PC-9 (cell line): ENCODE measurements at places on chromosomes 4 and X.
A peak's percentile ranks its signal among the peaks of the same experiment; 100 is the strongest.

DNA sequence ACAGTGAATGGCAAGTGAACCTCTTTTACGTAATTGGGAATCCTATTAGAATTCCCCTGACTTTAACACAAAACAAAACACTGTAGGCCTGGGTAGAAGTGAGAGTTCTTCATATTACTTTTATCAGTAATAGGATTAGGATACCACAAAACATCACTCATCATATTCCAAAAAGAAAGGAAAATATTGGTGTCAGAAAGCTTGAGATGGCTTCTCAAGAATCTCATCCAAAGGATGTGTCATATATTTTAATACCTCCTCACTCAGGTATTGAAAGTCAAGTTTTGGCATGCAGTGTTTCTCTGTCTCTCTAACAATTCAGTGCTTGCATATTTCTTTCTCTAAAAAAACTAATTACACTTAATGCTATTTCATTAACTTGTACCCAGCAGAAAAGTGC is 173.2 kb downstream of the PDGFC start:
- no peaks in the 10 kb centered on the region for H3K27me3 ChIP-seq
- H3K27ac ChIP-seq = no peak overlapping the region
- DNase-seq = no peak
- H3K4me1 ChIP-seq = peaks cover 11% of the 10 kb centered on the region
- no peak overlapping the region for H3K4me3 ChIP-seq

DNA sequence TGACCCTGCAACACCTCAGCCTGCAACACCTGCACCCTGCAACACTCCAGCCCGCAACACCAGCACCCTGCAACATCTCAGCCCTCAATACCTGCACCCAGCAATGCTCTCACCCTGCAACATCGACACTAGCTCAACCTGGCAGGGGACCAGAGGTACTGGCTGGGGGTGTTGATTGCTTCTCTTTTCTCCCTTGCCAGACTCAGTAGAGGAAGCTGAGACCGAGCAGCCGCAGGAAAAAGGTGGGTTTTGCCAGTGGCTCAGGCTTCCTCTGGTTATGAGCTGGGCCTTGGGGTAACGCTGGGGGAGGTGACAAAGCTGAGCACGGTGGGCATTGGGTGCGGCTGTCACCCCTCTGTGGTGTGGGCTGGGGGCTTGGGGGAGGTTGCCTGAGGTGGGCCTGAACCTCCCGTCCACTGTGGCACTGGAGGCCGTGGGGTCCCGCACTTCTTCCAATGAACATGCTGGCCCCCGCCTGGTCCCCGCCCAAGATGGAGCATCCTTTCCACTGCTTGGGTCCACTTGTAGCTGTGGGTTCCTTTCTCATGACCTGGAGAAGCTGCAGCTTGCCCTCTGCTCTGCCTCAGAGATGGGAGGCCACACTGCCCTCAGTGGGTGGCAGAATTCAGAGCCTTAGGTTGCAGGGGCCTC is 26.0 kb downstream of the SH3TC1 start:
- DNase-seq = no peak
- peaks cover 23% of the 10 kb centered on the region for H3K4me1 ChIP-seq
- no peak overlapping the region for H3K27ac ChIP-seq
- no peaks in the 10 kb centered on the region for H3K27me3 ChIP-seq
- no peaks in the 10 kb centered on the region for H3K36me3 ChIP-seq

DNA sequence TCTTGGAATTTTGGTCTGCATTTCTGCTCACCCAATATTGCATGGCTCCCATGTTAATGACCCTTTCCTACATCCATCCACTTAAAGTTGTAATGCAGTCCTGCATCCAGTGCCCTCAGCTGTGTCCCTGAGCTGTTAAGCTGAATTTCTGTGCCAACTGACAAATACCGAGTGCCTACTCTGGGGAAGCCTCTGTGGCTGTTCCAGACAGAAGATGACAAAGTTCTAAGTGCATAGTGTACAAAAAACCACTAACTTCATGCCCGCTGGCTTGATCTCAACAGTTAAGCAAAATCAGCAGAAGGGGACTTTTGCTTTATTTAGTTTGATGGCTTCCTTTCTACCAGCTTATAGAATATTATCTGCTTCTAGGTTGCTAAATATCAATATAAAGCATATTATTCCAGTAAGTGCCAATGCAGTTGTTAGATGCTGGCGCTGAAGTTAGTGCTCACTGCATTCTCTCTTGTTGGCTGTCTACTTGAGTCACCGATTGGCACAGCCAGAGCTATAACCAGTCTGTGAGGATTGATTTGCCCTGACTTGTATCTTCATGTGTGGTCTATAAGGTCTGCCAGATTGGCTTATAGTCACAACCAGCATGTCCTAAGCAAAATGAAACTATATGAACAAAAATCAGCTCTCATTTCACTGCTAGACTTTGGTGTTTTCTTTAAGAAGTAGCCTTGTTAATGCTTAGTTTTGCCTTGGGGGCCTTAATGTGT is 98.9 kb downstream of the KLHL8 start:
- H3K4me1 ChIP-seq = no peaks in the 10 kb centered on the region
- no peaks in the 10 kb centered on the region for H3K36me3 ChIP-seq
- no peak overlapping the region for H3K27ac ChIP-seq
- DNase-seq = no peak

- no peak overlapping the region for H3K27ac ChIP-seq
- H3K36me3 ChIP-seq = peaks cover 9% of the 10 kb centered on the region; the same call in 1 of the 2 replicates
- no peak for DNase-seq
- no peaks in the 10 kb centered on the region for H3K27me3 ChIP-seq
- no peak overlapping the region for H3K4me3 ChIP-seq
Measured at GRCh38 chr4:11412211-11412610, 16.5 kb downstream of the HS3ST1 start.

DNA sequence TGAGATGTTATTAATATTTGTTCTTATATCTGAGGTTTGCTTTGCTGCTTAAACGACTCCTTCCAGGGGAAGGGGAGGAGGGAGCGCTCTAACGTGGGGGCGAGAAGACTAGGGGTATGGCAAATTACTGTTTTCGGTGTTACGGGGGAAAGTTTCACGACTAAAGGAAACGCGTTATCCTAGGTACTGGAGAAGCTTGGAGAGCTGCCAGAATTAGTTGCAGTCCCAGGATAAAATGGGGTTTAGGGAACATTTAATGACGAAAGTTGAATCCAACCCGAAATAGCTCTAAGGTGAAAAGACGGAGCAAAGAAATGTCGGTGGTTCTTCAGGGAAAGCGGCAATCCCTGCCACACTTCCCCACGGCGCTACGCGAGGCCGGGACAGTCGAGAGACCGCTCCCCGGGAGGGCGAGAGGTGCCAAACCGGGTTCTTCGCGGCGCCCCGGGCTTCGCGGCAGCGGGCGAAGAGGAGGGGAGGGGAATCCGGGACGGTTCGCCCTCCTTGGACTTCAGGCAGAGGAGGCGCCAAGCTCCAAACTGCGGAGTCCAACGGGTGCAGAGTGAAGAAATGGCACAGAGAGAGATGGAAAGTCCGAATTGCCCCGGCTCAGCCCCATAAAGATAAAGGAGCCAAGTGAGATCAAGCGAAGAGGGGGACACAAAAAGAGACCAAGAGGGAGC is 724 bp downstream of the THOC2 start:
- peaks cover 18% of the 10 kb centered on the region for H3K36me3 ChIP-seq
- H3K4me1 ChIP-seq = peaks cover 29% of the 10 kb centered on the region
- H3K27ac ChIP-seq = peak overlapping the region; percentile 48
- no peak for DNase-seq

DNA sequence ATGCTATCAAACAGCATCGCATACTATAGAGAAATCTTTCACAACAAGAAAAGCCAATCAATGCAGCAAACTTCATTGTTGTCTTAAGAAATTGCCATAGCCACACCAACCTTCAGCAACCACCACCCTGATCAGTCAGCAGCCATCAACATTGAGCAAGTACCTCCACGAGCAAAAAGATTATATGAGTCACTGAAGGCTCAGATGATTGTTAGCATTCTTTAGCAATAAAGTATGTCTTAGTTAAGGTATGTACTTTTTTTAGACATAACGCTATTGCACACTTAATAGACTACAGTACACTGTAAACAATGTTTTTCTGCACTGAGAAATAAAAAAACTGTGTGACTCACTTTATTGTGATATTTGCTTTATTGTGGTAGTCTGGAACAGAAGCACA is 37.8 kb upstream of the FUNDC1 start:
- no peaks in the 10 kb centered on the region for H3K4me1 ChIP-seq
- H3K36me3 ChIP-seq = no peaks in the 10 kb centered on the region
- H3K27me3 ChIP-seq = no peaks in the 10 kb centered on the region
- DNase-seq = peak; percentile 85
- H3K27ac ChIP-seq = no peak overlapping the region
- H3K4me3 ChIP-seq = no peak overlapping the region

DNA sequence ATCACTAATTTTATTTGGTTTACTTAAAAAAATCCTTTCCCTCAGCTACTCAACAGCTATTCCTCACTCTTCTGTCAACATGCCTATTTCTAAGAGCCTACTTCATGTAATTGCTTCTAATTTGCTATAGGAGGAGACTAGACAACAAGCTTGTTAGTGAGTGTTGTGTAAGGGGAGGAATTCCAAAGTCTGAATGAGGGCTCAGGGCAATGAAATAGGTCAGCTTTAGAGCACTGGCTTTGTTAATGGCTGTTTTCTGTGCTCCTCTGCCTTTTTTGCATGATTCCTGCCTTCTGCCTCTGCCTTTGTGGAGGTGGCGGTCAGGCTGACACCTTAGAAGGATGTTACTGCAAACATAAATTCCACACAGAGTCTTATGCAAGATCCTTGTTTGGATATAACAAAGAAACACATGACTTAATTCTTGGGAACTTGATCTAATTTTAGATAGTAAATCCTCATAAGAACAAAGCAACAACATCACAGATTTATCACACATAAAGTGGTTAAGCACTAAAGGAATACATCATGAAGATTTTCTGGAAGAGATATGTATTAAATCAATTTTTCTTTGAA is 15.0 kb upstream of the PAGE1 start:
- no peak overlapping the region for H3K4me3 ChIP-seq
- no peak overlapping the region for H3K27ac ChIP-seq
- H3K27me3 ChIP-seq = no peaks in the 10 kb centered on the region

- no peaks in the 10 kb centered on the region for H3K27me3 ChIP-seq
- H3K4me3 ChIP-seq = no peak overlapping the region
- no peak overlapping the region for H3K27ac ChIP-seq
- H3K4me1 ChIP-seq = no peaks in the 10 kb centered on the region
- no peak for DNase-seq
Measured at GRCh38 chrX:153992180-153992579, 19.6 kb downstream of the TMEM187 start.

- H3K4me1 ChIP-seq = no peaks in the 10 kb centered on the region
- H3K27me3 ChIP-seq = no peaks in the 10 kb centered on the region
- H3K27ac ChIP-seq = no peak overlapping the region
- DNase-seq = no peak
- no peak overlapping the region for H3K4me3 ChIP-seq
- no peaks in the 10 kb centered on the region for H3K36me3 ChIP-seq
Measured at GRCh38 chr4:138090918-138091676, 151.1 kb downstream of the SLC7A11 start.

- no peak overlapping the region for H3K27ac ChIP-seq
- no peaks in the 10 kb centered on the region for H3K27me3 ChIP-seq
- no peak for DNase-seq
- no peak overlapping the region for H3K4me3 ChIP-seq
- no peaks in the 10 kb centered on the region for H3K36me3 ChIP-seq
- peaks cover 14% of the 10 kb centered on the region for H3K4me1 ChIP-seq
Measured at GRCh38 chr4:56657128-56657527, 24.0 kb downstream of the HOPX start.

DNA sequence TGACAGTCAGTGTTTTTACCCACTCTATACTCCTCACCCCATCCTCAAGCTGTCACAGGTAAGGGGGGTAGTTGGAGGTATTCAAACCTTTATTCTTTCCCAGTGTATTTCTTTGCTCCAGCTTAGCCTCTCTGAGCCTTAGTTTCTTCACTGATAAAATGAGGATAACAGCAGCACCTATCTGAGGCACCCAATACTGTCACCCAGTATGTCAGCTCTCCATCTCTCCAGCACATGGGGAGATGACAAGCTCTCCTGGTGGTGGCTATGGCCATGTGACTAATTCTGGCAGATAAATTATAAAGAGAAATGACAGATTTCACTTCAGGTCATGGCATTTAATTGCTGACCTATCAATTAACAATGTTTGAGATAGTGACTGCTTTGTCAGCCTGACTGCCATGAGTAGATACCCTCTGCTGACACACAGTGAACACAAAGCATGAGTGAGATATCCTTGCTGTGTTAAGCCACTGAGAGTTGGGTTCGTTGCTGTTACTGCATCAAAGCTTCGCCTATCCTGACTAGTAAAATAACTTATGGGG is 176.4 kb upstream of the TBC1D9 start:
- no peak for DNase-seq
- H3K27me3 ChIP-seq = no peaks in the 10 kb centered on the region
- no peaks in the 10 kb centered on the region for H3K4me1 ChIP-seq
- no peak overlapping the region for H3K27ac ChIP-seq

DNA sequence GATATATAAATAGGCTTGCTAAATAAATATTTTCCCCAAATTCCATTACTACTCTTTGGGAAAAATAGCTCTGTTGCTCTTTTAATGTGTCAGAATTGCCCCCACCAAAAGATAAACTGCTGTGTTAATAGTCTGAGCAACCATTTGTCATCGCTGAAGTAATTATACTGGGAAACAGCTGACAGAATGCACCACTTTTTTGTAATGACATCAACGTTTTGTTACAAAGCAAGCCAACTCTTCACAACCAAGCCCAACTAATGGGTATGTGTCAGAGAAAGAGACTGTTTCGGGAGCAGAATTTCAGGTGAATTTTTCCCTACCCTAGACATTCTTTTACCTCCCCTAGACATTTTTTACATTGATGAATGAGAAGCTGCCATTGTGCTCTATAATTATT is 405.0 kb upstream of the MAGEB18 start:
- H3K4me1 ChIP-seq = no peaks in the 10 kb centered on the region
- H3K4me3 ChIP-seq = no peak overlapping the region
- no peak overlapping the region for H3K27ac ChIP-seq
- no peak for DNase-seq
- H3K36me3 ChIP-seq = no peaks in the 10 kb centered on the region

DNA sequence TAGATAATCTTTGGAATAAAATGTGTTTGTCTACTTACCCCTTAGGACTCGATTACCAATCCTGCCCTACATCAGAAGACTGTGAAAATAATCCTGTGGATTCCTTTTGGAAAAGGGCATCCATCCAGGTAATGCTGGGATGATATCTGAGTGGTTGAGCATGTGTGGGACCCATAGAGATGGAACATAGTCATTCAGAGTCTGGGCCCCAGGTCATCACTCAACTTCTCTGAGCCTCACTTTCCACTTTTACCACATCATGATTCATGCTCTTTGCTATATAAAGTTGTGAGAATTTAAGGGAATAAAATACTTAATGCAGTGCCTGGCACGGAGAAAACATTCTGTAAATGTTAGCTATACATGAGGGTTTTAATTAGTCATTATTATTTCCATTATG is 8.9 kb downstream of the BST1 start:
- no peak overlapping the region for H3K4me3 ChIP-seq
- no peaks in the 10 kb centered on the region for H3K36me3 ChIP-seq
- H3K27me3 ChIP-seq = no peaks in the 10 kb centered on the region
- no peaks in the 10 kb centered on the region for H3K4me1 ChIP-seq
- DNase-seq = no peak

- H3K36me3 ChIP-seq = no peaks in the 10 kb centered on the region
- H3K4me3 ChIP-seq = no peak overlapping the region
- H3K27ac ChIP-seq = no peak overlapping the region
- no peaks in the 10 kb centered on the region for H3K27me3 ChIP-seq
- no peaks in the 10 kb centered on the region for H3K4me1 ChIP-seq
Measured at GRCh38 chrX:71184803-71185495, 38.1 kb upstream of the GJB1 start.
